CD4-positive, alpha-beta T cell treated with Interleukin-12 subunit alpha and Interleukin-12 subunit beta, for 1 hour (primary cell): ENCODE measurements at places on chromosomes 5 and 9.

DNA sequence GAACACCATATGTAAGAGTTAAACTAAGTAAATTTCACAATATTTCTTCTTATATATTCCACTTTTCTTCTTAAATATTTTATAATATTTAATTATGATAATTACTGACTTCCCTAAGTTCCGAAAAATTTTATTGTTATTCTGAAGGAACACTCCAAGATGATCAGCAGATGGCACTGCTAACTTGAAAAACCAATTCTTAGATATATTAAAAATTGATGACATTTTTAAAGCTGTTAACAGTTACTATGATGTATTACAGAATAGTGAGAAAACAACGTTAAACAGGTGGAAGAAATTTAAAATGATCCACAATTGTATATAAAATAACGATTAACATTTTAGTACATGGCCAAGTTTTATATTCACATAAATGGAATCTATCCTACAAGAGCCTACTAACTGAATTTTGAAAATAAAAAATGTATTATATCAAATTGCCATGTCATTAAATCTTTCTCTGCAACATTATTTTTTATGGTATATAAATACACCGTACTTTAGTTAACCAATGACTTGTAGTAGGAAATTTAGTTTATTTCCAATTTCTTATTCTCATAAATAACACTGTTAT lies 30.1 kb upstream of the MUSK start:
- no peak for DNase-seq

GRCh38 chr5:59198365-59198764 lies 615.5 kb downstream of the RAB3C start:
- DNase-seq, result no peak

GRCh38 chr9:4620057-4620765 lies 41.9 kb upstream of the PLPP6 start:
- DNase-seq, result no peak

DNA sequence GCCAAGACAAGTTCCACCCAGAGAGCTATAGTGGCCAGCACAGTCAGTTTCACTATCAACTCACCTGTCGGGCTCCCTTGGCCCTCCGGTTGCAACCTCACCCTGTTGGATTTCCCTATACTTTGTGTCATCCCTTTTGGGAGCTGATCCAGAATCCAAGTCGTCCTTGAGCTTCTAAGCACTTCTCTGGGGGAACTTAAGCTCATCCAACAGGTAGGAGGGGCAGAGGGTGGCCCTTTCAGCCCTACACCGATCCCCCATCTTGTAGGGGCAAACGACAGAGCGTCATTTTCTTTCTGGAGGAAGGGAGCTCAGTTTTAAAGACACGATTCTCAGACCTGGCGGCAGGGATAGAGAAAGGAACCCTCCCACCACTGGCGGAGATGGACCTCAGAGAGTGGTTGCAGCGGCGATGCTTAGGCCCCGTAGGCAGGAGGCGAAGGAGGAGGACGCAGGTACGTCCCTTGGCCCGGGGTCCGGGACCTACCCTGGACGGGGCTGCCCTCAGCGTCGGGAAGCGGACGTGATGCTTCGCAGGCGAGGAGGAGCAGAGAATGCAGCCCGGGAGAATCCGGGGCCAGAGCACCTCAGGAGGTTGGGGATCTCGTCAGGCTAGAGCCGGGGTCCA lies 519 bp downstream of the ZER1 start:
- DNase-seq, result peak; percentile 32

- DNase-seq, result no peak
Observed at GRCh38 chr5:10652606-10653005, 88.7 kb downstream of the ANKRD33B start.

GRCh38 chr5:159527546-159528254 lies 197.4 kb upstream of the IL12B start:
- no peak for DNase-seq

DNA sequence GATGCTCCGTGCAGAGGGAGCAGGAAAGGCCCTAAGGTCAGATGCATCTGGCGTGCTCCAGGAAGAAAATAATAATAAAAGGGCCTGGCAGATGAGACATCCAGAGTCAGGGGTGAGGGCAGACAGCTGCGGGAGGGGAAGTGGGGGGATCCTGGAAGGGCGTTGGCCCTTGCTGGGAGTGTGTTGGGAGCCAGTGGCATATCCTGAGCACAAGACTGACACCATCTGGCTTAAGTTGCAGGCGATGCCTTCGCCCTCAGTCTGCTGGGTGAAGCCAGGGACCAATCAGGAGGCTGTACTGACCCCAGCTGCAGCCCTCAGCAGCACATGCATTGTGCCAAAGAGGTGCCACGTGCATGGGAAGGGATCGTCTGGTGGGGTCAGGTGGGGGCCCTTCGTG lies 3.8 kb downstream of the OR2V2 start:
- no peak for DNase-seq

GRCh38 chr5:171882118-171882517 lies 96.5 kb downstream of the SMIM23 start:
- DNase-seq, result no peak

DNA sequence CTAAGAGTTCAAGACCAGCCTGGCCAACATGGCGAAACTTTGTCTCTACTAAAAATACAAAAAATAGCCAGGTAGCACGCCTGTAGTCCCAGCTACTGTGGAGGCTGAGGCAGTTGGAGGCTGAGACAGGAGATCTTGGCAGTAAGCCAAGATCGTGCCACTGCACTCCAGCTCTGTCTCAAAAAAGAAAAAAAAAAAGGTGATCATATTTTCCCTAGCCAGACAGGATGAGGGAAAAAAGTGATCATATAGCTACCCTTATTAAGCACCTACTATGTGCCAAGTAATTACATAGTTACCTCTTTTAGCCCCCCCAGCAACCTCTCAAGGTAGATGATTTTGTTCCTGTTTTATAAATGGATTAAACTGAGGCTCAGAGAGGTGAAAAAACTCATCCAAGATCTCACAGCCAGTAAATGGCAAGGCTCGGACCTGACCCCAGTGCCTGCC lies 18.1 kb upstream of the RPL26L1 start:
- no peak for DNase-seq

GRCh38 chr9:26655166-26655565 lies 237.4 kb downstream of the CAAP1 start:
- DNase-seq, result no peak

DNA sequence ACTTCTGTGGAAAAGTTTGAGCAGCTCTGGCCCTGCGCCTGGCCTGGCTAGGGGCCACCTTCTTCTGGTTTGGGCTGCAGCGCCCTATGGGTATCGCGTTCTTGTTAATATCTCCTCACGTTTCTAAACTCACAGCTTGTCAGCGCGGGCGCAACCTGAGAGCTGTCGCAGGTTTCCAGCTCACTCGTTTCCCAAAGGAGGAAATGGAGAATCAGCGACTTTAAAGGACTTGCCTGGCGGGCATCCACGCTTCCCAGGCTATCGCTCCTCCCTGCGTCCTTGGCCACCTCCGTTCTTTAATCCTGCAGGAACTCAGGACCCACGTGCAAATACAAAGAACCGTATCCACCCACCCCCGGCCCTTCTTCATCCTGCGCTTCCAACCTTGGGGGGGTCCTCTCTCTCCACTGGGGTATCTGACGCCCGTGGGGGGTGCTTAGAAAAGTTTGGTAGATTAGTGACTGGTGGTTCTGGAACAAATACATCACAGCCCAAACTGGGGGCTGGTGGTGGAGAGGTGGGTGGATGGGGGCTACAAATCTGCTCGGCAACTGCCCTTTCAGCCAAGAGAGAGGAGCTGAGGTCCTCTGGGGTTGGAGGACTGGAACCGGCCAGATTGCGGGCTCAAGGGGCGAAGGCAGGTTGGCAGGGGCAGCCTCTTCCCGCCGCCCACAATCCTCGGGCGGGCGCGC lies 578 bp upstream of the PSAT1 start:
- DNase-seq, result no peak

- DNase-seq, result no peak
Observed at GRCh38 chr5:160629003-160629402, 207.3 kb downstream of the PTTG1 start.

DNA sequence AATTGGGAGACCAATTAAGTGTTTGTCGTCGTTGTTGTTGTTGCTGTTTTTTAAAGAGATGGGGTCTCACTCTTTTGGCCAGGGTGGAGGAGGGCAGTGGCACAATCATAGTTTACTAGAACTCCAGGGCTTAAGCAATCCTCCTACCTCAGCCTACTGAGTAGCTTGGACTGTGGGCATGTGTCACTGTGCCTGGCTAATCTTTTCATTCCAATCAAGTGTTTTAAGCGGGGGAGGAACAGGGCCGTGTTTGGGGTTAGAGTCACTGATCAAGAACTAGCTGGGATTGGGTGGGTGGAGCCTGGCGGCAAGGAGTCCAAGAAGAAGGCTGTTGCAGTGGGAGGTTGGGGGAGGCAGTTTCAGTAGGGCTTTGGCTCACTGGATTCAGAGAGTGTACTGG lies 13.8 kb downstream of the SNX30 start:
- DNase-seq, result no peak

- DNase-seq, result no peak
Observed at GRCh38 chr5:118070041-118070440, 918.3 kb downstream of the DTWD2 start.

- no peak for DNase-seq
Observed at GRCh38 chr9:73039271-73040263, 86.7 kb upstream of the ALDH1A1 start.

- no peak for DNase-seq
Observed at GRCh38 chr9:83013867-83014605, 48.9 kb downstream of the RASEF start.
